Testis (tissue), 5 donors: ENCODE measurements at places on chromosomes 2 and 18. TPM values are rescaled to one million over a fixed set of nuclear protein-coding genes. Genes with fewer than 3 reads are reported as not detected.

EPAS1 gene
- 142 TPM for total RNA-seq

ALK gene
- total RNA-seq = 2.1 TPM

MYO3B gene
- 1.4 TPM for total RNA-seq

MALL gene
- total RNA-seq = 7.6 TPM

- no peak for DNase-seq
These were observed 20.8 kb downstream of the EIF2AK3 start for GRCh38 chr2:88606371-88607030.

- DNase-seq = no peak
These were observed 71.3 kb downstream of the ASXL2 start for GRCh38 chr2:25806941-25807340.

DNA sequence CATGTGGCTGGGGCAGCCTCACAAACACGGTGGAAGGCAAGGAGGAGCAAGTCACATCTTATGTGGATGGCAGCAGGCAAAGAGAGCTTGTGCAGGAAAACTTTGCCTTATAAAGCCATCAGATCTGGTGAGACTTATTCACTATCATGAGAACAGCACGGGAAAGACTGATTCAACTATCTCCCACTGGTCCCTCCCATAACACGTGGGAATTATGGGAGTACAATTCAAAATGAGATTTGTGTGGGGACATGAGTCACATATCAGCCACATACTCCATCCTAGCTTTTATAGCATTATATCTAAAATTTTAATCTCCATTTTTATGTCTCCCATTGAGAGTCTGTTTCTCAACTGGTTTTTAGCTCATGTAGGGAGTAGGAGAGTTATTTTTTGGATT lies 45.7 kb downstream of the ICOS start:
- DNase-seq = no peak

DNA sequence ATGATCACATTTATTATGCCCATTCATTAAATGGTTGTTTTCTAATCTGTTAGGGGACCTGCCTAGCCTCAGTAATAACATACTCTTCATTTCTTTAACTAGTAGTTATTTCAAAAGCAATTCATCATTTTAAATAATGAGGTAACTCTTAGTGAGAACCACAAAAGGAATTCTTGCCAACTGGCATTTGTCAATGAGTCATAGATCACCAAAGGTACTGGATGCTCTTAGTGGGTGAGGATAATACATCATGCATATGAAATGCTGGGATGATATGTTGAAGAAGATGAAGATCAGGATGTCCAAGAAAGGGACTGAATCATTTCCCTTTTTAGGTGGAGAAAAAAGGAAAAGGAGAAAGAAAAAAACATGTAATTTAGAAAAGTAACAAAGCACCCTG lies 826.2 kb upstream of the DDX18 start:
- DNase-seq = no peak

GRCh38 chr2:203737360-203737759 lies 30.9 kb downstream of the CD28 start:
- no peak for DNase-seq

GRCh38 chr2:84938194-84938879 lies 32.6 kb upstream of the KCMF1 start:
- no peak for DNase-seq

- no peak for DNase-seq
These were observed 349.7 kb upstream of the TMEFF2 start for GRCh38 chr2:192544371-192544955.

- DNase-seq = no peak
These were observed at the start of gene IL1F10 for GRCh38 chr2:113067681-113068080. Gene IL1F10 (plus strand): TSS chr2:113067970. CDS start chr2:113072739, 4,769 bp downstream.

DNA sequence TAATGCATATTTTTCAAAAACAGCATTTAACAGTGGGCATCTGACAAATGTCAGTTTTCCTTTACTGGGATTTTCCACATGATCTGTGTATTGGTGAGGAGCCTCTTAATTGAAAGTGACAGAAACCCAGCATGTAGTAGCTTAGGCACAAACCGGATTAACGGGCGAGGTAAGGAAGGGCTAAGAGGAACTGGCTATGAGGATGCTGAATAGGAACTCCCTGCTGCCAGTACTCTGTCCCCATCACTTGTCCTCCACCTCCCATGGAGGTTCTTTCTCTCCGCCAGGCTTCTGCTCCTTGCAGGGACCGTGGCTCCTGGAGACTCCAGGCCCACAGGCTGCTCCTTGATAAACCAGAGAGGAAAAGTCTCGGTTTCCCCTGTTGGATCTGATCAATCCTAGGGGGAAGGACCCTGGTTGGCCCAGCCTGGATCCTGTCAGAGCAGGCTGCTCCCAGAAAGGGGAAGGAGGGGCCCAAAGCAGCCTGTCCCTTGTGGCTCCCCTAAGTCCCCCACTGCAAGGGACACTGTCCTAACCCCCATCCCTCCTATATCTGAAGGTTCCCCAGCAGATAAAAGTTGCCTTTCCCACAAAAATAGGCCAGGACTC lies 10.3 kb downstream of the TEX44 start:
- no peak for DNase-seq

DNA sequence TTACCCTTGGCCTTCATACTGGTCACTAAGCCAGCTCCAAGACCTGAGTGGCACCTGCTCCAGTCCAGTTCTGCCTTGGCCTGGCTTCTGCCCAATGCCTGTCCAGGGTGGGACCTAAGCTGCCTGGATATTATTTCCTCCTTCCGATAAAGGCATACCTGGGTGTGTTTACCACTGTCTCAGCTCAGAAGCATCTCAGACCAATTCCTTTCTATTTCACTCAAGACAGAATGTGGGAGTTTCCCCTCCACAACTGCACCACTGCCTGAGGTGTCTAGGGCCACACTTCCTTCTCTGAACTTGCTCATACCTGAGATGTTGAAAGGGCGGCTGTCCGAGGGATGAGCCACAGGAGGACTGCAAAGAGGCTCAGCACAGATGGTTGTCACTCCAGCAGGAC lies 18.4 kb upstream of the CAB39 start:
- no peak for DNase-seq
